ENCODE measurements at places on chromosomes 7 and 10.

DNA sequence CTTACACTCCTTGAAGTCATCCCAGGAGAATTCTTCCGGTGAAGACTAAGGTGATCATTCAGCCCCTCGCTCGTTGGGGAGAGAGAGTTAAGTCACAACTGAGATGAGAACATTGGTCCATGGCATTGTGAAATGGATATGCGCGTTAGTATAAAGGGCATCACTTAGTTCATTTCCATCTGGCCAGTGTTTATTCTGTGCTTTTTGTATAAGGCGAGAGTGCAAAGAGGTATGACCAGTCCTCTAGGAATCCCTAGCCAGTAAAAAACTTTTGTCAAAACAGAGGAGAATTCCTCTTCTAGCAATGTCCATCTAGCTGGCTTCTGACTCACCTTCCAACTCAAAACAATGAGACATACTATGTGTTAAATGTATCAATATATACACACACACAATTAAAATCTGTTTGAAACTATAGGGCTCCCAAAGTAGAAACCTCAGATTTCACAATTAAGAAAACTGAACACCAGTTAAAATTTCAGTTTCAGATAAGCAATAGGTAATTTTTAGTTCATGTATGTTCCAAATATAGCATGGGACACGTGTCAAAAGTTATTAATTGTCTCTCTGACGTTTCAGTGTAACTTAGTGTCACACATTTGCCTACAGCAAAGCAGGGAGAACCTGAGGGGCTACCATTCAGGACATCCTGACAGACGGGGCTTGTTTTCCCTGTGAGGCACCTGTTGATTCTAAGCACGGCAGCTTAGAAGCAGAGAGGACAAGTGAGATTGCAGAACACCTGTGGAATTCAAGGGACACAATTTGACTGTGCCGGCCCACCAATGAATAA lies 158.9 kb downstream of the KLF6 start:
- DNase-seq: peak; percentile 86

GRCh38 chr7:150450491-150451001 lies at the start of gene GIMAP8:
TSS of gene GIMAP8 (plus strand) at chr7:150450630. CDS start at chr7:150466699, 16,069 bp downstream.
- no peak for DNase-seq

DNA sequence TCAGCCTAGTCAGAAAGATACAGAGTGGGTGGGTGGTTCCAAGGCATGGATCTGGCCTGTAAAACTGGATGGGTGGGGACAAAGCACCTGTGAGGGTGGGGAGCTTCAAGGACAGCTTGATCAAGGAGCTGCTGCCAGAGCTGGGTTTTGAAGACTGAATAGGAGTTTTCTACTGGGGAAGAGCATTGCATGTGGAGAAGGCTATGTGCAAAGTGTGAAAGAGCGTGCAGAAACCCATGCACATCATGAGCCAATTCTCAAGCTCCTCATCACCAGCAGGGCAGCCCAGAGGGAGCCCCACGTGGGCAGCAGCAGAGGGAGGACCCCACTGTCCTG lies 58.6 kb downstream of the PDGFA start:
- DNase-seq: no peak

- peak; percentile 93 for DNase-seq
Observed at GRCh38 chr10:113131613-113132261, 181.7 kb downstream of the TCF7L2 start.

- DNase-seq: peak; percentile 27
Observed at GRCh38 chr7:29005829-29006228, 47.7 kb upstream of the TRIL start.

GRCh38 chr7:139635526-139636302 lies 112.2 kb downstream of the CLEC2L start:
- DNase-seq: no peak

DNA sequence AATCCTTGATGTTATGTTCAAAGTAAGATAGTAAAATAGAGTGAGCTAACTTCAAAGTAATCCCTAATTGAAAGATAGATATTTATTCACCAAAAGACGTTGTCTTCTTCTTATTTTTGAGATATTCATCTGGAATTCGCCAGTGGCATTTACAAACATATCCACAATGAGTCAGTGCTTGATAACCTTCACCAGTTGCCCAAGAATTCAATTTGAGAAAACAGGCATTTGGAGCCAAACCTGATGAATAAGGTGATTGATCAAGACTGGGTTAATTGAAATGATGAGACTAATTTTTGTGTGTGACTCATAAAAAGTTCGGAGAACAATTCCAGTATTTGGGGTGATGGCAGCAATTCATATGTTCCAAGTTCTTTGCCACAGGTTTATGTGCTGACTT lies 344.0 kb downstream of the ARL4A start:
- DNase-seq: no peak

GRCh38 chr10:126730856-126731609 lies 60.5 kb upstream of the C10orf90 start:
- DNase-seq: no peak

DNA sequence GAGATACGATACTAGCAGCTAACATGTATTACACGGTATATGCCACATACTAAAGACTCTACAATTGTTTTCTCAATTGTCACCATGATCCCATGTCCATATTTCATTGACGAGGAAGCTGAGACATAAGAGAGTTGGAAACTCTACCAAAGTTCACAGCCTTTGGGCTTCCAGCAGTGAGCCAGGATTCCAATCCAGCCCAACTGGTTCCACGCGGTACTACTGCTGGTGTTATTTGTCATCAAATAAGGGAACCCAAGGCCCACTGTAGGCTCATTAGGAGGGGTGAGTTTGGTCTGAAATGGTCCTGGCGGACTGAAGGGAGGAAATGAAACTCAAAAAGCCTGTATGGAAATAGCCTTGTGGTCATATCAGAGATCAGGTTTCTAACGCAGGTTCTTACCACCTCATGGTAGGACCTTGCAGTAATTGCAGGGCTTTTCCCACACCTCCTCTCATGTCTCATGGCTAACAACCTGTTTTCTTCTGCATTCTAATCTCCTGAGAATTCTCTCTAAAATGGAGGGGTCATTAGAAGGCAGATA lies 814.6 kb downstream of the LRMDA start:
- DNase-seq: no peak

GRCh38 chr10:33819206-33819605 lies 484.7 kb upstream of the NRP1 start:
- no peak for DNase-seq

DNA sequence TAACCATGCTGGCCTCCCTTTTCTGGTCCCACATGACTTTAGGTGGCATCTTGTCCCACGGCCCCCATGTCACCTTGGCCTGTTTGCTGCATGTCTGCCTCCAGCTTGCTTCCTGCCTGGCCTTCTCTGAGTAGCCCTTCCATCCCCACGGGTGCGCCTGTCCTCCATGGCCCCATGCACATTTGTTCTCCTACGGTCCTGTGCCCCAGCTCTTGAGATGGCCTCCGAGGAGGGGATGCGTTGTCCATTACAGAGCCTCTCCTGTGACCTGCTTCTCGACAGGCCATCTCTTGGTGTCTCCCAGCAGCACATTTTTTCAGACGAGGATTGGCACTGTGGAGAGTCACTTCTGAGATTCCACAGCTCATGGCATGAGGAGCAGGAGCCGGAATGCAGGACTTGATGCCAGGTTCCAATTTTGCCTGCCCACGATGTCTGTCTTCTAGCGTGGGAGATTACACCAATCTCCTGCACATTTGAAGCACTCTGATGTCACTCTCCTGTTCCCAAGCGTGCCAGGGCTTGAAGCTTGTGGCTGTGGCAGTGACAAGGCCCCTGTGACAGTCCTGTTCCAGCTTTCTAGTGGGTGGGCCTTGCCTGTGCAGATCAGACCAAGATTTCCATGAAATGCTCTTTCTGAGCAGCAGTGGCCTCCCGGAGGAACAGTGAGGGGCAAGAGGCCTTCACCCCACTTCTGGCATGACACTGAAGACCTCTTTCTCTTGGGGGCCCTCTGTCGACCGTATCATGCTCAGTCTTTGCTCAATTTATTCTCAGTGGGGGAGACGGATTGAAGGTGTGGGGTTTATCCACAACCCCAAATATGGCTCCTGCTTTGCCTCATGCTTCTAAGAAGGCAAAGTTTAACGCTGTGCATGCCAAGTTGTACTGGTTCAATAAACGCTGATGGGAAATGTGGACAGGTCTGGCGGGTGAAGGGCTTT lies 13.4 kb downstream of the WDFY4 start:
- DNase-seq: no peak

GRCh38 chr7:19262826-19263225 lies 117.6 kb upstream of the FERD3L start:
- no peak for DNase-seq

GRCh38 chr10:129481641-129482040 lies 14.6 kb downstream of the MGMT start:
- DNase-seq: no peak
